ENCODE measurements at places on chromosomes 5 and 9. TPM values are rescaled to one million over a fixed set of nuclear protein-coding genes. Genes with fewer than 3 reads are reported as not detected.

The EPB41L4A gene
- total RNA-seq, result 26.1 TPM

The VCAN gene
- 0.57 TPM for total RNA-seq

The DOCK8 gene
- 0.80 TPM for total RNA-seq

The FAM81B gene
- not detected for total RNA-seq

The DRD1 gene
- not detected for total RNA-seq

The LCN6 gene
- total RNA-seq, result not detected

The BHMT2 gene
- 0.22 TPM for total RNA-seq

The ACTBL2 gene
- total RNA-seq, result not detected

The BTNL9 gene
- total RNA-seq, result not detected

The ZNF883 gene
- total RNA-seq, result 0.53 TPM

The KCTD16 gene
- total RNA-seq, result 0.27 TPM

The LRRC19 gene
- total RNA-seq, result not detected

The FOXD4L5 gene
- not detected for total RNA-seq

The TRIM36 gene
- 0.43 TPM for total RNA-seq

The SPINK13 gene
- total RNA-seq, result not detected

The FGD3 gene
- total RNA-seq, result not detected

The TMEM38B gene
- total RNA-seq, result 12.4 TPM

The ZNF658 gene
- 5.5 TPM for total RNA-seq

Measured in thoracic aorta endothelial cell (primary cell).